ENCODE measurements at places on chromosomes 4 and X. TPM values are rescaled to one million over a fixed set of nuclear protein-coding genes. Genes with fewer than 3 reads are reported as not detected.

MEPE gene
- not detected for total RNA-seq

DNA sequence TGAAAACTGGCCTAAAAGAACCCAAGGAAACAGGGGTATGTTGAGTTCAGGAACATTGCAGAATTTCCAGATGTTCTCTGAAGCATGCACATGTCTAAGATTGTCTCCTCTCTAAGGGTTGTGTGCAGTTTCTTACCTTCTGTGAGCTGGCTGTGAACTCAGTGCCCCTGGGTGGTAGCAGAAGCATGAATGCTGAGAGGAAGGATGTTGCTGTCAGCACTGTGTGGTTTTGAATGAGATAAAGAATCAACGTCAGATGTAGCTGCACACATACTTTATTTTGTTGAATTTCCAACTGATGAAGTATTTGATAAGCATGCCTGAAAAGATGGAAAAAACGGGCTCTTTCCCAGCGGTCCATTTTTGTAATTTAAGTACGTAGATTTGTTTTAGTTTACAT, 23.8 kb upstream of the CD38 start:
- no peak for DNase-seq

DNA sequence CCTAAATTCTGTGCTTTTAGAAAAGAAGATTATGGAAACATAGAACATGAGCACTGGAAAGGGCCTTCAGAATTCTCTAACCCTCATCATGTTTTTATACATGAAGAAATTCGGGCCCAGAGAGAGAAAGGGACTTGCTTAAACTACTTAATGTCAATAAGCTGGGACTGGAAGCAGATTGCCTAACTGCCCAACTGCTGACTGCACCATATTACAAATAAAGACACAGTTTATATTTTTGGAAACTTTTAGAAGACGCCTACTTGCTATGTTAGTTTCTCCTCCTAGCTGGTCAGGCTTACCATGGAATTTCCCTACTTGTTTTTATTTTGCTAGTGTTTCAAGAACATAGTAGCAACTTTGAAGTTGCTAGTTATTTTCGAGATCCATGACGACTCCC, 47.1 kb downstream of the SLC9A6 start:
- no peak for DNase-seq

DNA sequence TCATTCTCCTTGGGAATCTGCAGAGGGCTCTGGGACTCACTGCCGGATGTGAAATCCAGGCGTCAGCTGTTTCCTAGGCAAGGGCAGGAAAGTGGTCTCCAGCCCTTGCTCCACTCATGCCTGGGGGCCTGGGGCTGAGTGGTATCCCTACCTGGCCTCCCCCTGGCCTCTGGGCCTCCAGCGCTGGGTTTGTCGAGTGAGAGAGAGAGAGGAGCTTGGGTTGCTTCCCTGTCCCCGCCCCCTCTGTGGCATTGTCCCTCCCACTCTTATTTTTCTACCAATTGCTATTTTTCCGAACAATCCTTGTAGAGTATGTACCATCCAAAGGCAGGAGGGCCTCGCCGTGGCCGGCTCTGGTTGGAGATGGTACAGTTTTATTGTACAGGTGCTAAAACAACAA, 53.1 kb downstream of the ELF4 start:
- DNase-seq = peak; percentile 5

DNA sequence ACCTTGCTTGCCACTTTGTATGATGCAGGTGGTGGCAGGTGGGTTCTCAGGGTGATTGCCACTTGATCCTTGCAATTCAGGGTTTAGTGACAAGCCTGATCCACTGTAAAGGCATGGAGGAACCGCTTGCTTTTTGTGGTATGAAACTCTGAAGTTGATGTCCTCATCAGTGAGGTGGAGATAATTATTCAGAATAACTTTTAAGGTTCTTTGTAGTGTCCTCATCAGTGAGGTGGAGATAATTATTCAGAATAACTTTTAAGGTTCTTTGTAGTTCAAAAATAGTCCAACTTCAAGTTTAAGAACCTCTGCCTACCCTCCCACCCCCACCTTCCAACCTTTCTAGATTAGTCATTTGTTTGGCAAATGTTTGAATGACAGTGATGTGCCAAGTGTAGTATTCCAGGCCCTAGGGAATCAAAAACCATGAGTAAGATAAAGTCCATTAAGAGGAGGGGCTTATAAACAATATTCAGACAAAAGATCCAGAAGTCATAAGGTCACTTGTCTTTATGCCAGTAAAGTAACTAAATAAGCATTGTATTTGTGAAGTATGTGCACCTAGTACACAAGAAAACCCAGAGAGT, 51.2 kb downstream of the DCUN1D4 start:
- DNase-seq = no peak

All from tongue (tissue), 3 donors.